ENCODE measurements at places on chromosomes 1 and 21.

- DNase-seq: no peak
Measured at GRCh38 chr1:161080441-161081405, 8.6 kb downstream of the NECTIN4 start.

DNA sequence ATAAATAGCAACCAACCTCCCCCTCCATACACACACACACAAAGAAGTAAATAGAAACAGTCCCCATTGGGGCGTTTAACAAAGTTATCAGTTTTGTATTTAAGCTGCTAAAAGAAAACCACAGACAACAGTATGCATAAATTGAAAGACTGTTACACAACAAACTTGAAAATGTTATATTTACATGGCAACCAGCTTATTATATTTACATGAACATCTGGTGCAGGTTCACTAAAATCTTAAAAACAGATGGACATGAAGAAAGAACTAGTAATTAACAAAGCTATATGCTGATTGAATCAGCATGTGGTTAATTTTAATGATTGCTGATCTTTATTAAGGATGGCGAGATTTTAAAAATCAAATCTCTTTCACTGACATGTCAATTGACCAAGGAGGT is 384.7 kb downstream of the LRRIQ3 start:
- no peak for DNase-seq

DNA sequence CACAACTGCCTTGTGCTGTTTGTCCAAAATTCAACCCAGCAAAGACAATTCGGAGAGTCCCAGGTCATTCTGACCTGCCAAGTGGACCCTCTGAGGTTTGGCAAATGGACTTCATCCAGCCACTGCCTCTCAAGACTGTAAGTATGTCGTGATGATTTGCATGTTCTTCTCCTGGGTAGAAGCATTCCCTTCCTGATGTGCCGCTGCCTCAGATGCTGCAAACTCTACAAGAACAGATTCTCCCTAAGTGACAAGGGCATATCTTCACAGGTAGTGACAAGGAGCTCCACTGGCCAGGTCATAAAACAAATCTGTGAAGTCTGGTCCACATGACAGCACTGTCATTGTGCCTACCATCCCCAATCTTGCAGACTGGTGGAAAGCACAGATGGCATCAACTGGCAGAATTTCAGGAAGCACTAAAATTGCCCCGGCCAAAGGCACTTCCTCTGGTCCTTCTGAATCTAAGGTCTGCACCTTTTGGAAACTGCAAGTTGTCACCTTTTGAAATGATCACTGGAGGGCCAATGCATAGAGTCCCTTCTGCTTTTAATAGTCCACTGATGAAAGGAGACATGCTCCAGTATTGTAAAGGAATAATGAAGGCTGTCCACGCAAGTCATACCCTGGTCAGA is 27.4 kb downstream of the POFUT2 start:
- DNase-seq: no peak

DNA sequence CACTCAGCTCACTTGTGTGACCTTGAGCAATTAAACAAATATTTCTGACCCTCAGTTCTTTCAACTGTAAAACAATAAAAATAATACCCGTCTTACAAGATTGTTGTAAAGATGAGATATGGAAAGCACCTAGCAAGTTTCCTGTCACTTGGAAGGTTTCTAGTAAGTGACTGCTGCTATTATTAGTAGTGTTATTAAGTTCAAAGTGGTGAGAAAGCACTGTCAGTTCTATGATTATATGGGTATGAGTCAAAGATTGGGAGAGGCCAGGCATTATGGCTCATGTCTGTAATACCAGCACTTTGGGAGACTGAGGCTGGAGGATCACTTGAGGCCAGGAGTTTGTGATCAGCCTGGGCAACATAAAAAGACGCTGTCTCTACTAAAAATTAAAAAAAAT is 145.4 kb downstream of the C1orf21 start:
- no peak for DNase-seq

DNA sequence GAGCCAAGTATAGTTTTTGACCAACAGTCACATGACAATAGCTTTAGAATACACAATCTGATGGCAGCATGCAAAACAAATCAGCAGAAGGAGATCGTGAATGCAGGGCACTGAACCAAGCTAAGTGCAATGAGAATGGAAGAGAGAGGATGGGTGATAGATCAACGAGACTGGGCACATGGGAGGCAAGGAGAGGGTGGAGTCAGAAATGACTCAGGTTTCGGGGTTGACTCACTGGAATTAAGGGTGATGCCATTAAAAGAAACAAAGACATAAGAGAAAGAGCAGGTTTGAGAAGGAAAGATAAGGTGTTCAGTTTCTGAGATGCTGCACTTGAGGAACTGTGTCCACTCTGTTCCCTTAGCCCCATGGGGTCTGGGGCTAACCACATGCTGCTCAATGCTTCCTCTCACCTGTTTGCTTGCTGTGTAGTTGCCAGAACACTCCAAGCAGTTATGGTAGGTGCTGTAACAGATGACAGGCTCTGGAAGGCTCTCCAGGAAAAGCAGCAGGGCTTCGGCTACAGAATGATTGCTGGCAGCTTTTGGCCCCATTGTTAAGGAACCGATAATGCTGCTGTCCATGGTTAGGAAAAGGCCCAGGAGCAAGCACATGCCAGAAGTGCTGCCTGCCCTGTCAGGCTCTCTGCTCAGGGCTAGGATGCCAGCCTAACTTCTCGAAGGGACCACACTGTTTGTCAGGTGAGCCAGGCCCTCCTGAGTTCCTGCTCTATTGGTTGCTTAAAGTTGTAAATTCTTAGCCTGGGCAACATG is 6.1 kb upstream of the MTF1 start:
- no peak for DNase-seq

DNA sequence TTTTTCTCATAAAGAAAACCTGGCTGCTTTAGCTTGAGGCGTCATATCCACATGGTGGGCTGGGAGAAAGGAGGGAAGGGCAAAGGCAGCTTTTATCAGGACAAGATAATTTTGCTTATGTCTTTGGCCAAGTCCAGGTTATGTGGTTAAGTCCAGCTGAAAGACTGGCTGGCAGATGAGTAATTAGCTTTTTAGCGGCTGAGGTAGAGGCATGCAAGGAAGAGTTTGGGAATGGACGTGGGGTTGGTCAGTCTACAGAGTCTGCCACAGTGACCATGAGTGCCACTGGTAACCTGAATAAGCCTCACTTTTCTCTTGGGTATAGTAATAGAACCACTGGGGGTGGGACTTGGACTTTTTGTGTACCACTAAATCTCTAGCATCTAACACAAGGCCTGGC is 39.8 kb downstream of the NEK7 start:
- DNase-seq: no peak

DNA sequence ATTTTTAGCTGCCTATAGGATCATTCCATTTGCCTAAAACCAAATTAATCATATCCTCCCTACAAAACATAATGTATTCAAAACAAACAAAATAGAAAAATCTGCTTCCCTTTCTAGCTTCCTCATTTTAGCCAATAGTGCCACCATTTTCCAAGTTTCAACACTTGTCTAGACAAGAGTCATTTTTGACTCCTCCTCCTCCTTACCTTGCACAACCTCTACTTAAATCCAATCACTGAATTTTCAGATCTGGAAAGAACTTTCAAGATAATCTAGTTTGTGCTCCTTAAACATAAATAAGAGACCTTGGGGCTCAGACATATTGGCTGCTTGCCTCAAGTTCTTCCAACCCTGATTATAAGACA is 7.4 kb downstream of the STX6 start:
- DNase-seq: no peak

DNA sequence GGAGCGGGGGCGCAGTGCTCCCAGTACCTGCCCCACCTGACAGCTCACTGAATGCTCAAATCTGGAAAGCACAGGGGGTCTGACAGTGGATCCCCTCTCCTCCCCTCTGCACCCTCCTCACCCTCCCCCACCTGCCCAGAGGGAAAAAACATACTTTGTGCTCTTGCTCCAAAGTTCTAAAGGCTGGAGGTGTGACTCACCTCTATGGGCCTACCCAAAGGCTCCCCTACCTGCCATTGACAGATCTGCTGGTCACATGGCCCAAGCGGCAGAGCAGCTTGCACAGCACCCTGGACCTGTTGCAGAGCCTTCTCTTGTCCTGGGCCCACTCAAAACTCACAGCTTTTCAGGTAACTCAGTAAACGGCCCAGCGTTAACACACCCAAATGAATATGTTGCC is 55.7 kb downstream of the ADSS2 start:
- DNase-seq: no peak

DNA sequence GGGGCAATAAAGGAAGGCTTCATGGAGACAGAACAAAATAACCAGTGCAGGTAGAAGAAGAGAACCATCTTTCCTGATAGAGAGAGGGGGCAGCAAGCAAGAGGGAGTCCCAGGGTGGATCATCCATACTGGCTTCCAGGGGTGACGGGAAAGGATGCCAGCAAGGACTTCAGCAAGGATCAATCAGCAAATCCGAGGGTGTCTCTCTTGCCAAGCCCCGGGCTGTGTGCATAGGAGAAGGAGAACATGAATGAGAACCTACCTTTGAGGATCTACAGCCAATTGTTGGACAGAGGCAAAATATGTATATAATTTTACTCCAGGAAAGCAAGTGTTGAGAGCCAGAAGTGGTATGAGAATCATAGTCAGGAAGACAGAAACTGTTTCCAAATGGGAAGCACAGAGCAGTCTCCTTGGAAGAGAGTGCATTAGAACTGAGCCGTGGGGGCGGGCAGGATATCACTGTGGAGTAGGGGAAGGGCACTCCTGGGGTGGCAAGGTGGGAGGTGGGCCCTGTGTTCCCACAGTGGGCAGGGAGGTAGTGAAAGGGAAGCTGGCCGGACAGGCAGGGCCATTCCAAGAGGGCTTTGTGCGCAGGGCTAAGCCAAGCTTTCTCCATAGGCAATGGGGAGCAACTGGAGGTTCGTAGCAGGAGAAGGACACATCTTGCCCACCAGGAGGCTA is 1.1 kb upstream of the S100A9 start:
- DNase-seq: no peak

- no peak for DNase-seq
Measured at GRCh38 chr1:87840767-87841166, 512.1 kb downstream of the LMO4 start.

DNA sequence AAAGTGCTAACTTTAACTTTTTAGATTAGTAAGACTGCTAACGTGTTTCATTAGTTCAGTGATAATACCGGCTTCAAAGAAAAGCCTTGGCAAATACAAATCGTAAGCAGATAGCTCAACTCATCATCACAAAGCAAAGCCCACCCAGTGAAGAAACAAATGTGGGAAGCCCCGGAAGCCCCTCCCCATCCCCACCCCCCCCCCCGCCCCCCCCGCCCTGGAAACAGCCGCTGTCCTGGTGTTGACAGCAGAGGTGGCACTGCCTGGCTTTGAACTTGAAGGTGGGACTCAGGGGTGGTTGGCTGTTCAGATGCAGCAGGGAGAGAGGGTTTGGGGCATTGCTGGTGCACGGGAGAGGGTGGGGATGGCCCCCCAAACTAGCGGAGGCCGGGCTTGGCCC is 14.1 kb downstream of the PDXK start:
- no peak for DNase-seq

- DNase-seq: no peak
Measured at GRCh38 chr1:16260814-16261213, 23.8 kb upstream of the CPLANE2 start.

- DNase-seq: no peak
Measured at GRCh38 chr1:39154553-39155421, 49.7 kb upstream of the MACF1 start.

- no peak for DNase-seq
Measured at GRCh38 chr1:53682881-53683280, 56.1 kb downstream of the GLIS1 start.

- DNase-seq: peak; percentile 74
Measured at GRCh38 chr1:9689011-9689706, 37.6 kb downstream of the PIK3CD start.

- DNase-seq: no peak
Measured at GRCh38 chr1:222347627-222348026, 200.3 kb downstream of the HHIPL2 start.

DNA sequence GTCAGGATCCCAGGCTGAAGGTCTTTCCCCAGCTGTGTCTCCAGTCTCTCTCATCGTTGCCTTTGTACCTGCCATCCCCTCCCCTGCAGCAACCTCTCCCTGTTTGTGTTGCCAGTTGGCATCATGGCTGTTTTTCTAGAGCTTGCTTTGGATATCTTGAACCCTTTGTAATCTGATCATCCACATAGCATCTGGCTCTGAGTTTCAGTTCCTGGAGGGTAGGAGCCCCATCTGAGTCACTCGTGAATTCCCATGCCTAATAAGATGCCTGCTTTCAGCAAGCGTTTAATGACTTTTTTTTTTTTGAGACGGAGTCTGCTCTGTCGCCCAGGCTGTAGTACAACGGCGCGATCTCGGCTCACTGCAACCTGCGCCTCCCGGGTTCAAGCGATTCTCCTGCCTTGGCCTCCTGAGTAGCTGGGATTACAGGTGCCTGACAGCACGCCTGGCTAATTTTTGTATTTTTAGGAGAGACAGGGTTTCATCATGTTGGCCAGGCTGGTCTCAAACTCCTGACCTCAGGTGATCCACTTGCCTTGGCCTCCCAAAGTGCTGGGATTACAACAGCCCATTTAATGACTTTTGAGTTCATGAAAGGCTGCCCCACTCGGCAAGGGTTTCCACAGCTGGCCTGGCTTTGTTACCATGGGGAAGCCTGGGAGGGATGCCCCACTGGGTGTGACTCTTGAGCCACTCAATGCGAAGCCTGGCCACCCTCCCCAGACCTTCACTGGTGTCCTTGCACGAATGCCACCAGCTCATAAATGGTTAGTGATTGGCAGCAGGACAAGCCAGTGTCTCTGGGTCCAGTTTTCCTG is 11.9 kb downstream of the ALPL start:
- DNase-seq: no peak

GRCh38 chr1:102742426-102742825 is 365.9 kb downstream of the COL11A1 start:
- no peak for DNase-seq

GRCh38 chr1:2498648-2499047 is 22.6 kb downstream of the PLCH2 start:
- no peak for DNase-seq

DNA sequence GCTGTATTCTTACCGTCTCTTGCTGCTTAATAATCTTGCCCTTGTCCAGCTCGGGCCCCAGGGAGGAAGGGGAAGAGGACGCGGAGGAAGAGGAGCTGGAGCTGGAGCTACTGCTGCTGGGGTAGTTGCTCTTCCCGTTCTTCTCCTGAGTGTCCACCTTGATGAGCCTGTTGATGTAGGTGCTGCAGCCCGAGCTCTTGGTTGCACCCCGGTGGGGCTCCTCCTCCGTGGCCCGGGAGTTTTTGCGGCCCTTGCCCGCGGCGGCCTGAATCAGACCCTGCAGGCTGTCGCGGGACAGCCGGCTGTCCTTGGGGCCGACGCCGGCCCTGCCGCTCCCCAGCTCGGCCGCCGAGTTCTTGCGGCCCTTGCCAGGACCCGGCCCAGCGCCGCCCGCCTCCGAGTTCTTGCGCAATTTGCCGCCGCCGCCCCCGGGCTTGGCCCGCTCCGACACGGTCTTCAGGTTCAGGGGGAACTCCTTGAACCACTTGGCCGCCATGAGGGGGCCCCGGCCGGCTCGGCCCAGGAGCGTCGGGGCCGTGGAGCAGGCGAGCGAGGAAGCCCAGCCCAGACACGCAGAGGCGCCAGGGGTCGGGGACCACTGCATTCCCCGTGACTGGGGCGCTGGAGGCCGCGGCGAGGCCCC is 475 bp upstream of the TDRD10 start:
- no peak for DNase-seq

GRCh38 chr1:100353071-100353801 is 930 bp downstream of the CDC14A start:
- DNase-seq: no peak

All from stimulated activated CD8-positive, alpha-beta memory T cell treated with anti-CD3 and anti-CD28 coated beads, Interleukin-15, amount 100 ng/mL, for 1 hour (primary cell).